Panc1 (cell line): ENCODE measurements at places on chromosomes 1 and 21. TPM values are rescaled to one million over a fixed set of nuclear protein-coding genes. Genes with fewer than 3 reads are reported as not detected.

GRCh38 chr21:42290505-42290904, 24.7 kb downstream of the TFF3 start:
- H3K27ac ChIP-seq, result no peak overlapping the region
- H3K4me1 ChIP-seq, result no peaks in the 10 kb centered on the region
- H3K36me3 ChIP-seq, result no peaks in the 10 kb centered on the region
- H3K4me3 ChIP-seq, result no peak overlapping the region
- H3K27me3 ChIP-seq, result no peaks in the 10 kb centered on the region

GRCh38 chr1:172949096-172949495, 101.6 kb downstream of the TNFSF18 start:
- H3K4me3 ChIP-seq, result no peak overlapping the region
- no peak for DNase-seq

DNA sequence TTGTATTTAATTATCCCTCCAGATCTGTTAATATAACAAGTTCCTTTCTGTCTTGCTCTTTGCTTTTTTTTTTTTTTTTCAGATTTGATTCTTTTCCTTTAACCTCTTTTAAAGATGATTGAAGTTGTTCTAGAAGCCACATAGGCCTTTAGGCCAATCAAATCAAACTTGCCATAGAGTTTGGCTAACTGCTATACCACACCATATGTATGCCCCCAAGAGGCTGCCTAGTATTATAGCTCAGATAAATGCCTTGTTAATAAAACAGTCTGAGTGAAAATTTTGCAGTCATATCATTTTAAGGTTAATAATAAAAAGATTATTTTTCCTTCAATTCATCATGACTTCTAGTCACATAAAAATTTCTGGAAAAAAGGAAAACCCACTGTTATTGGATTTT, 696.0 kb upstream of the CHRM3 start:
- no peaks in the 10 kb centered on the region for H3K4me1 ChIP-seq
- H3K4me3 ChIP-seq, result no peak overlapping the region
- no peak for DNase-seq
- H3K36me3 ChIP-seq, result no peaks in the 10 kb centered on the region
- no peaks in the 10 kb centered on the region for H3K27me3 ChIP-seq

SPRR2F gene
- not detected for total RNA-seq

LCE2C gene
- not detected for total RNA-seq

DNA sequence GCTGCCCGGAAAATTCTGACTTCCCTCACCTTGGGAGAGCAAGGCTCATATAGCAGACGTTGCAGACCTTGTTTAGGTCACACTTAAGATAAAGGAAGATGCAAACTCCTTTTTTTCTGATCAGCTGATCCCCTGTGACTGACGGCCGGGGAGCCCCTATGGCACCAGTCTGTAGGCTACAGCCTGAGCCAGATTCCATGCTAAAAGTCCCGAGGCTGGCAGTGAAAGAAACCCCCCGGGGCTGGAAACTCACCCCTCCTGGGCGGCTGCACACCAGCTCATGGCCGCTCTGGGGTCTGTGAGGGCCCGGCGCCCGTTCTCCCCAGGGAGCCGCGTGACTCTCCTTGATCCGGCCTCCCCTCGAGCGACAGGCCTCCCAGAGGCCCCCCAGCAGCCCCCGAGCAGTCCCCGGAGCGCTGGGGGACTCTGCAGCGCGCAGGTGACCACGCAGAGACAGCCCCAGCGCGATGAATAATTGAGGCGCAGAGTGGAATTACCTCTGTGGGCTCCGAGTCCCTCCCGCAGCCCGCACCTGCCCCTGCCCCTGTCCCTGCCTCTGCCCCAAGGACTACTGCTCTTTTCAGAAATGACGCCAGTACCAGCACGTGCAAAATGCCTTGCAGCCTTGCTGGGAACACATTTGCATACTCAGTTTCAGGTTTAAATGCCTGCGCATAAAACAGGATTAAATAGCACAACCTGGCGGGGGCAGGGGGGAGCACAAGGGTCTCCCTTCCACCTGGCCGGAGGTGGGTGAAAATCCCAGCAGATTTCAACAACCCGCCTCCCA, 62.6 kb upstream of the CLDN14 start:
- H3K4me1 ChIP-seq, result no peaks in the 10 kb centered on the region
- H3K36me3 ChIP-seq, result no peaks in the 10 kb centered on the region
- DNase-seq, result no peak
- H3K27ac ChIP-seq, result no peak overlapping the region

DNA sequence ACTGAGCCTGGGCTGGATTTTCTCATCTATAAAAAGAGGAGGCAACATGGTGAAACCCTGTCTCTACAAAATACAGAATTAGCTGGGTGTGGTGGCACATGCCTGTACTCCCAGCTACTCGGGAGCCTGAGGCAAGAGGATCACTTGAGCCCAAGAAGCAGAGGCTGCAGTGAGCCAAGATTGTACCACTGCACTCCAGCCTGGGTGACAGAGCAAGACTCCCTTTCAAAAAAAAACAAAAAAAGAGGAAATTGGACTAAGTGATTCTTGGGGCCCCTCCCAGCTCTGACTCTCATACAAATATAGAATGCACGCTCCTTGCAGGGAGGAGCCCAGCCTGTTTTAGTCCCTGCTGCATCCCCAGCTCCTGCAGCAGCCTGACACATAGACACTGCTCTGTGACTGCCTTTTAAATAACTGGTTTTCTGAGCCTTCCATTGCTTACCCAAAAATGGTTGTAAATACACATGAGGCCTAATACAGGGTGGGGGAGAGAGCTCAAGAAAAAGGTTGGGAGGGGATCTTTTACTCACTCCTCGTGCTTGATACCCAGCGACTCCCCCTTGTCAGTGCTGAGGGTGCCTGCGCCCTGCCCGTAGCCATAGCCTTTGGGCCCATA, 17.2 kb downstream of the CSRP1 start:
- H3K36me3 ChIP-seq, result peaks cover 2% of the 10 kb centered on the region; the same call in 1 of the 2 replicates
- no peaks in the 10 kb centered on the region for H3K4me1 ChIP-seq
- H3K27me3 ChIP-seq, result no peaks in the 10 kb centered on the region
- H3K4me3 ChIP-seq, result no peak overlapping the region
- H3K27ac ChIP-seq, result no peak overlapping the region

S100A7 gene
- total RNA-seq, result not detected

- H3K4me1 ChIP-seq, result no peaks in the 10 kb centered on the region
- no peak overlapping the region for H3K27ac ChIP-seq
- no peaks in the 10 kb centered on the region for H3K36me3 ChIP-seq
Observed at GRCh38 chr21:16072737-16073136, 343.0 kb downstream of the USP25 start.

DNA sequence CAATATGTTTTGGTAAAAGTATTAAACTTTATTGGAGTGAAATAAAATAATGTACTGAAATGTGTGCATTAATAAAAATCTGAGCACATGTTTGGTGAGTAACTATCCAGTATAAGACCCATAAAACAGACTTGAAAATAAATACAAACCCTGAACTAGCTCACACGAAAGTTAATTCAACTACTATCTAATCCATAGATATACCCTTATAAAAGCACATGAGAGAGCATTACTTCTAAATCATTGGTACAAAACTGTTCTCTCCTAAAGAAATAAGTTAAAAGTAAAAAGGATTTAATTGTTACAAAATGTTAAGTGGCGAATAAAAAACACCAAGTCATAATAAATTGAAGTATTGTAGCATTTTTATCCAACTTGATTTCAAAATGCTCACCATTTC, 295.6 kb downstream of the PTPRC start:
- no peaks in the 10 kb centered on the region for H3K27me3 ChIP-seq
- H3K4me1 ChIP-seq, result peaks cover 32% of the 10 kb centered on the region
- peak overlapping the region; percentile 88 for H3K4me3 ChIP-seq
- no peaks in the 10 kb centered on the region; the same call in none of the 2 replicates for H3K36me3 ChIP-seq
